Suppressor macrophage (primary cell): ENCODE measurements at places on chromosomes 12 and 14.

GRCh38 chr12:19450362-19450761, 11.1 kb downstream of the AEBP2 start:
- DNase-seq, result no peak

DNA sequence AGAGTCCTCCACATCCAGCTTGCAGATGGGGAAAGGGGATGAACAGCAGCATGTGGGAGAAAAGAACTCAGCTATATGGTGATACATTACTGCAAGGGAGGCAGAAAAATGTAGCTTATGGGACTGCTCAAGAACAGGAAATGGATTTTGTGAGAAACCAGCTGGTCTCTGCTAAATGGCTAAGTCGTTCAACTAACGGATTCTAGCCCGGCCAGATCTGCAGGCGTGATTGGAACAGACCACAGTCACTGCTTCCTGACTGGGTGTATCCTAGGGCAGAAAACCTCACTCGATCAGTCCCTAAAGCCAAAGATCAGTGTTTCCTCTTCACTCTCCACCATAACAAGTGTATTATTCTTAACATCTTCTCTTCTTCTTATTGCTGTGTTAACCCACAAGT, 8.1 kb upstream of the PTGDR start:
- no peak for DNase-seq

GRCh38 chr12:44357494-44357893, 518.6 kb downstream of the NELL2 start:
- DNase-seq, result no peak

DNA sequence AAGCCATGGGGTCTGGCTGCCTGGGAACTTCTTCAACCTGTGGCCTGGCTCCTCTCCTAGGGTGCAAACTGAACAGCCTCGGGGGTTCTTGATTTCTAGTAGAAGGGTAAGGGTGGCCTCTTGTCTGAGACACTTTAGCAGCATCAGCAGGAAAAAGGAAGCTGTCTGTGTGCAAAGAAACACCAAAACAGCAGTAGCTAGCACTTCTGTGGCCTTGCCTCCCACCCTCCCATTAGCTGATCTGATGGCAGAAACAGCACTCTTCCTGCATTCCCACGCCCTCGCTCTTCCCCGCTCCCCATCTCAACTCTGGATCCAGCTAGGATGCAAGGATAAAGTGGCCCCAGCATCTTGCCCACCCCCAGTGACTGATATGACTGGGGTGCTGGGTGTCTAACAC, 20.7 kb downstream of the SLC7A8 start:
- peak; percentile 68 for DNase-seq

DNA sequence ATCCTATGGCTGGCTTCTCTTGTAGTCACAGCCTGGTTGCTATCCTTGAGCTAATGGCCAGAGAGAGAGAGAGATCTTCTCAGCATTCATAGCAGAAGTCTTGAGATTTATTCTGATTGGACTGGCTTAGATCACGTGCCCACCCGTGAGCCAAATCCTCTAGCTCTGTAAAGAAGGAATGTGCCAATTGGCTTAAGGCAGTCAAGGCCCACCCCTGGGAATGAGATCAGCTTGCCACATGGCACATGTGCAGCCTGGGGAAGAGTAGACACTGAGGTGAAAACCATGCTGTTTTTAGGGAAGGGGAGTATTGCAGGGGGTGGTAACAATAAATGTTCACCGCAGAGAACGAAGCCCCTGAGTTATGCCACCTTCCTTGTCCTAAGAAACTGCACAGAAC, 36.3 kb downstream of the PLEKHG7 start:
- DNase-seq, result no peak

DNA sequence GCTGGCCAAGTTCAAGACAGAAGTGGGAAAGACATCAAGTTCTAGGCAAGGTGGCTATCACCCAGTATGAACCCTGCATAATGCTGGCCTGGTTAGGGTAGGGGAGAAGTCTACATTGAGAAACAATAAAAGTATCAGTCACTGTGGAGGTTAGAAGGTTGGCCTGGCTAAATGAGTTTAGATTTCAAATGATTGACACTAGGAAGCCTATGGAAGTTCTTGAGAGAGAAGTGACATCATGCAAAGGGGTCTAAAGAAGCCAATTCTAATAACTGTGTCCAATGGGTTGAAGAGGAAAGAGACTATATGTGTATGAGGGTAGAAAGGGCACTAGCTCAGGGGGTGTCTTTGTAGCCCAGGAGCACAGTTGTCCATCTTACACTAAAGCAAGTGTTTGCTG, 98.5 kb upstream of the MBIP start:
- no peak for DNase-seq

- DNase-seq, result no peak
Measured at GRCh38 chr12:44101475-44101874, 265.6 kb downstream of the TMEM117 start.

- no peak for DNase-seq
Measured at GRCh38 chr12:125053821-125054220, 11.4 kb upstream of the AACS start.
